ENCODE measurements at places on chromosomes 2 and 18. TPM values are rescaled to one million over a fixed set of nuclear protein-coding genes. Genes with fewer than 3 reads are reported as not detected.

The ADAM17 gene
- 30.0 TPM for total RNA-seq

The KLHL41 gene
- total RNA-seq = not detected

The LGALSL gene
- total RNA-seq = 0.22 TPM

The LIMS4 gene
- 0.74 TPM for total RNA-seq

The DNAH7 gene
- 0.36 TPM for total RNA-seq

The GATA6 gene
- total RNA-seq = 0.24 TPM

The FEV gene
- total RNA-seq = 1.6 TPM

The DNAJC5G gene
- not detected for total RNA-seq

The ALK gene
- total RNA-seq = not detected

The KLHL29 gene
- total RNA-seq = 0.31 TPM

The LIPG gene
- total RNA-seq = 1.8 TPM

The LCT gene
- total RNA-seq = 0.04 TPM

The CRYGC gene
- total RNA-seq = not detected

The CCDC74A gene
- total RNA-seq = 12.5 TPM

The MGAT4A gene
- total RNA-seq = 0.38 TPM

The GBX2 gene
- 0.53 TPM for total RNA-seq

The LYPD6 gene
- total RNA-seq = not detected

The SERPINB11 gene
- not detected for total RNA-seq

The LIPT1 gene
- total RNA-seq = 8.6 TPM

The SFT2D3 gene
- 8.8 TPM for total RNA-seq

The LINC00305 gene
- not detected for total RNA-seq

The GRB14 gene
- not detected for total RNA-seq

The XIRP2 gene
- 0.07 TPM for total RNA-seq

The EN1 gene
- 2.0 TPM for total RNA-seq

The SLC14A1 gene
- total RNA-seq = 0.20 TPM

The FAM237A gene
- not detected for total RNA-seq

The SPP2 gene
- not detected for total RNA-seq

The ICOS gene
- 0.27 TPM for total RNA-seq

The TUBB6 gene
- 110 TPM for total RNA-seq

The CD207 gene
- total RNA-seq = not detected

The SNORC gene
- total RNA-seq = 1.7 TPM

The FECH gene
- total RNA-seq = 67.1 TPM

The NGEF gene
- total RNA-seq = 0.11 TPM

The VSNL1 gene
- total RNA-seq = not detected

The SERPINB10 gene
- not detected for total RNA-seq

The OTX1 gene
- total RNA-seq = 7.1 TPM

The ACMSD gene
- total RNA-seq = not detected

The CAPN14 gene
- not detected for total RNA-seq

The EFHD1 gene
- 5.2 TPM for total RNA-seq

The EMILIN2 gene
- 0.34 TPM for total RNA-seq

The CNDP1 gene
- total RNA-seq = not detected

The FER1L5 gene
- not detected for total RNA-seq

The SCN1A gene
- total RNA-seq = not detected

The ANO7 gene
- 4.1 TPM for total RNA-seq

The BMP10 gene
- total RNA-seq = 0.89 TPM

The ZAP70 gene
- total RNA-seq = 0.98 TPM

The LRRC30 gene
- total RNA-seq = not detected

The HRH4 gene
- not detected for total RNA-seq

The CPO gene
- not detected for total RNA-seq

The IL1RN gene
- total RNA-seq = not detected

The MARCHF4 gene
- total RNA-seq = not detected

The COBLL1 gene
- total RNA-seq = 1.3 TPM

The IL36RN gene
- total RNA-seq = not detected

The NTSR2 gene
- total RNA-seq = not detected

The NPPC gene
- total RNA-seq = not detected

The LIMS2 gene
- total RNA-seq = 0.22 TPM

Measured in K562 (cell line).